Kidney glomerular epithelial cell (primary cell): ENCODE measurements at places on chromosomes 16 and 17.
A peak's percentile ranks its signal among the peaks of the same experiment; 100 is the strongest.

DNA sequence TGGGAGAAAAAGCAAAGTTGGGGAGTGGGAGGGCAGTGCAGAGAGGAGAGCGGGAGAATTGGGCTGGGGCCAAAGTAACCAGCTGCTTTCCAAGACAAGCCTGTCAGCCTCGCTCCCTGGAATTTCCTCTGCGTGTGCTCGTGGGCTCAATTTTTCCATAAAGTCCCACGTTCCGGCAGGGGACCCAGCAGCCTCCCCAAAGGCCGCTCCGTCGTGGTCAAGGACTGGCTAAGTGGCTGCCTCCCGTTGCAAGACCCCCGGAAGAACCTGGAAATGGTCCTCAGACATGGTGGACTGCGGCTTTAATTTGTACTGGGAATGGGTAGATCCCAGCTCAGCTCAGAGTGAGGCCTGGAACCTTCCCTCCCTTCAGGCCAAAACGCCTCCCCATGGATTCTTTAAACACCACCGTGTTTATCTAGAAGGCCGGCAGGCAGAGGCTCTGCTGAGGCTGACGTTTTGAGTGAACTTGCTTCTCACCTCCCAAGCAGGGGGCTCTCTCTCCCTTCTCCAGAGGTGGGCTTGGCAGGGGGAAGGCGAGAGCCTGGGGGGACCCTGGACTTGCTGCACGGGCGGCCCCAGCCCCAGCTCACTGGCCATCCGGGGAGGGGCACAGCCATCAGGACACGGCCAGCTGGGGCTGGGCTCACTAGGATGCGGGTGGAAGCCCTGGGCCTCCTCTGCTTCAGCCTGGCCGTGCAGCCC, 190.0 kb downstream of the C16orf95 start:
- no peak for DNase-seq

- DNase-seq, result peak; percentile 86
Observed at GRCh38 chr17:46742565-46743270, 75.8 kb downstream of the WNT3 start.

DNA sequence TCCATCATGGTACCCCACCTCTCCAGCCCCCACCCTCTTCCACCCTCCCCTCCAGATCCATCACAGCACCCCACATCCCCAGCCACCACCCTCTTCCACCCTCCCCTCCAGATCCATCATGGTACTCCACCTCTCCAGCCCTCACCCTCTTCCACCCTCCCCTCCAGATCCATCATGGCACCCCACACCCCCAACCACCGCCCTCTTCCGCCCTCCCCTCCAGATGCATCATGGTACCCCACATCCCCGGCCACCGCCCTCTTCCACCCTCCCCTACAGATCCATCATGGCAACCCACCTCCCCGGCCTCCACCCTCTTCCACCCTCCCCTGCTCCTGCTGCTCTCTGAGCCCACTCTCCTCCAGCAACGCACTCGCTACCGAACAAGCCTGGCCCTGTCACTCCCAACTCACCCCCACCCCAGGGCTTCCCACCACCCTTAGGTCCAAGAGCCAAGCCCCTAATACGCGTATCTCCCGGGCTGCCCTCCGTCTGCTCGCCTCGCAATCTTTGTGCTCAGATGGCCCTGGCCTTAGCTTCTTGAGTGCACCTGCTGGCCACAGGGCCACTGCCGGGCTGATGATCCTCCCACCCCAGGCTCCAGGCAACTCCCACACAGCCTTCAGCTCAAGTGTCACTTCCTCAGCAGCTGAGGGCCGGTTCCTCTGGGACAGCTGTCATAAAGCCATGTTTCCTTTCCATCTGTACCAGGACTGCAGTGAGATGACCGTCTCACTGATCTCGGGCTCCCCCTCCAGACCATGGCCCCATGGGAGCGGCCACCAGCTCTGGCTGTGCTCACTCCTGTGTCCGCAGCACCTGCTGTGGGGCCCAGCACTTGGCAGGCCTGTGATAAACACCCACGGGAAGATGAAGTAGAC, 25.5 kb downstream of the KDM8 start:
- DNase-seq, result no peak

DNA sequence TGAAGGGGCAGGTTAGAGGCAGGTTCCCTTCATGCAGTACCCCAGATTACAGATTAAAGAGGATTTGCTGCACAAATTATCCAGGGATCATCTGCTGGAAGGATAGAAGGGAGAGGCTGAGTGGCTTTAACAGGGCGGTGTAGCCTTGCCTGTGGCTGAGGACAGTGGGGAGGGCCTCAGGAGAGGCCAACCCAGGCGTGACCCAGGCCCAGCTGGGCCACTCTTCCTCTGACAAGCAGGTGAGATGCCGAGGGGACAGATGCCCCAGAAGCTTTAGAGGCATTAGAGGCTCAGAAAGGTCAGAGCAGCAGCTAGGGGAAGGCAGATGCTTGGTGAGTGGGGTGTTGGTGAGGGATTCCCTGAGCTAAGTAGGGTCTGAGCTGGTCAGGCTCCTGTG, 18.1 kb upstream of the MTMR4 start:
- no peak for DNase-seq

- DNase-seq, result no peak
Observed at GRCh38 chr17:82177761-82178498, 34.7 kb downstream of the CCDC57 start.

DNA sequence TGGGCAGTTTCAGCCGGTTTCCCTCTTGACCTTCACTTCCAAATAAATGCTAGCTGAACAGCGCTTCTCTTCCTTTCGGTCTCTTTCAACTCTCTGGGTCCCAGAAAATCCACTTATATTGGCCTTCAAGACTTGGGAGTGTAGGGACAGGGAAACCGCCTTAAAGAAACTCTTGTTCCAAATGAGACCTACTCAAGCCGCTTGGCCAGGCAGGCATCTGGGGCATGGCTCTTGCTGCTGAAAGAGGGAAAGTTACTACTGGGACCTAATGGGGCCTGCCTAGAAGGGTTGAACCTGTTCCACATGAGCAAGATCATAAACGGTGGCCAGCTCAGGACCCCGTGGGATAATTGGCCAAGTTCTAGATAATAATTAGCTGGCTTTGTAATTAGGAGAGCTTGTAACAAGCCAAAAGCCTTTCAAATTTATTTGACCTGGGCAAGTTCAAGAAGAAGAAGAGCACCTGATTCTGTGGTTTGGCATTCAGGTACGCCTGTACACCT, 13.2 kb downstream of the CDH1 start:
- no peak for DNase-seq

DNA sequence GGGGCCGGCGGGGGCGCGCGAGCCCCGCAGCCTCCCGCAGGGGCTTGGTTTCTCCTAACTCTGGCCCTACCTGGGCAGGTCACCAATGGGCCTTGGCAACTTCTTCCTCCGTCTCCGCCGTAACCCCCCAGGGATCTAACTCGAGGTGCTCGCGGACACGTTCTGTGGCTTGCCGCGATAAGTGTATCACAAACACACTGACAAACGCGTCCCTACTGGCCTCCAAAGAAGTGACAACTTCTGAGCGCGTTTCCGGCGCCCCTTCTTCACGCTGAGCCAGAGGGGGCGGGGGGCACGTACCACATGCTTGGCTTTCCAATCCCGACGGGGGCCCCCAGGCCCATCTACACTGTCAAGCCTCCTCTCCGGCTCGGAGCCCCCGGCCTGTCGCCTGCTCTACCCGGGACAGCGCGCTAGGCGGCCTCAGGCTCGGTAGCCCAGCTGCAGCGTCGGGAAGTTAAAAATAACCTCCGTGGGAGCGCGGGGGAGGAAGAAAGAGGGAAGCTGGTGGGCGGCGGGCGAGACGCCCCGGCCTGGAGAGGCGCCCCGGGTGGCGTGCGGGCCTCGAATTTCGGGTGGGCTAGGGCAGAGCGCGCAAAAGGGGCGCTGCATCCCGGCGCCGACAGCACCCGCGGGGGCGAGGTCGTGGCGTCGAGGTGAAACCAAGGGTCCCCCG, 725 bp upstream of the SPHK1 start:
- no peak for DNase-seq

- DNase-seq, result no peak
Observed at GRCh38 chr16:89080196-89080853, 13.3 kb upstream of the ACSF3 start.

DNA sequence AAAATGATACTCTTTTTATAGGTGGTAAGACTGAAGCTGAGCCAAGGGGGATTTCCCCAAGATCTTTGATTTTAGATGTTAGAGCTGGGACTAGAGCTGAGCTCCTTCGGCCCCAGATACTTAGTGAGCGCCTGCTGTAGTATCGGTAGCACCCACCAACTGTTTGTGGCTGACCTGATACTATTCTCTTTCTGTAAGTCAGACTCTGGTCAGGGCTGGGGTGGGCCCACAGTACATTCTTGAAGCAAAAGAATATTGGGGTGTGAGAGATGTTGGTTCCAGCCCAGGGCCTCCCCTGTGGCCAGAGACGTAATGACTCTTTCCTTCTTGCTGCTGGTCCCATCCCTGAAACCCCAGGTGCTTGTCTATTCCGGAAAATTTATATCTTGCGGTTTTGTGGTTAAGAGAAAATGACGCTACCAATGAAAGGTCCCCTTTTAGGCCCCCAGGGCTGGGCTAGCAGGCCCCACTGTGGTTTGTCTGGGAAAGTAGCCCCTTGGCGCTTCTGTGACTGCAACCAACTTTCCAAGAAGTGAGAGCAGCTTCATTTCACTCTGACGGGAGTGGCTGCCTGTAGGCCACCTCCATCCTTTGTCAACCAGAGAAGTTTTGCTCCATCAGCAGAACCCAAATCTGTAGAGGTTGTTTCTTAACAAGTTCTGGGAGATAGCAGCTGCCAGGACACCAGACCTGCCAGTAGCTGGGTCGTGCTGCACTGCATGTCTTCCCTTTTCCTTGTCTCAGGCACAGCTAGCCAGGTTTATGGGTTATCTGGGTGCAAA, 86.4 kb upstream of the LGALS9 start:
- DNase-seq, result no peak

- no peak for DNase-seq
Observed at GRCh38 chr17:49889500-49889899, 41.6 kb upstream of the TAC4 start.

DNA sequence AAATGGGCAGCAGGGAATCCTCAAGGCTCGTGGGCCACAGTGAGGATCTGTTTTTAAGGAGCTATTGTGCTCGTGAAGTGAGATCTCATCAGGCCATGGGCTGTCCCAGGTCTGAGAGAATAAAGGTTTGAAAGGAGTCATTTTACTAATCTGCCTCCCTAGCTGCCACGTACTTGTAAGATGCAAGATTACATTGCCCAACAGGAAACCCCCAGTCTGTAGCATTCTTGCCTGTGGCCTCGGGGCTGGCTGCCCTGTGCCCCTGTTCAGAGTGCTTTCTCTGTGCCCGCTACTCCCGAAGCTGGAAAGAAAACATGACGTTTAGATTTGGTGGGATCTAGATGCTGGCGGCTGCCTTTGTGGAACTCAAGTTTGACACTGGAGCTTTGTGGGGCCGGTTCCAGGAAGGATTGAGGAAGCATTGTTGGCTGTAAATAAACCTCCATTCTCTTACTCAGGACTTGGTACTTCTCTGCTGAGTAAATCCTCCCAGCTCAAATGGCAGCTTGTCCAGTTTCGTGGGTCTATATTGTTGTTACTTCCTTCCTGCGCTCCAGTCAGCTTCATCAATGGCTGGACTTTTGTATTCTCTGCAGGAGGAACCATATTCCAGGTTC, 21.2 kb downstream of the SAP30BP start:
- no peak for DNase-seq

DNA sequence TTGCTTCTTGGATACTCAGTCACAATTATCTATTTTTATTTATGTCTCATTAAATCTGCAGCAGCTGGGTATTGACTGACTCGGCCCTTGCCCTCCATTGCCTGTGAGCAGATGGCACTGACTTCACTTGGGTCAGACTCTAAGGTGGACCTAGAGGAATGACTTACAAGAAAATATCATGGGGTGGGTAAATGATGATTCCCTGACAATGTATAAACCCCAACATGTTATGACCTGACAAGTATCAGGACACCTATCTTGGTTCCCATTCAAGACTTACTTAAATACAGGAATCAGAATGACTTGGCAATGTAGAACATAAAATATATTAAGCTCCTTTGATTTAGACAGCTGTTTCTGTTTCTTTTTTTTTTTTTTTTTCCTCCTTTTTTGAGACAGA, 953.5 kb downstream of the CDH11 start:
- no peak for DNase-seq

DNA sequence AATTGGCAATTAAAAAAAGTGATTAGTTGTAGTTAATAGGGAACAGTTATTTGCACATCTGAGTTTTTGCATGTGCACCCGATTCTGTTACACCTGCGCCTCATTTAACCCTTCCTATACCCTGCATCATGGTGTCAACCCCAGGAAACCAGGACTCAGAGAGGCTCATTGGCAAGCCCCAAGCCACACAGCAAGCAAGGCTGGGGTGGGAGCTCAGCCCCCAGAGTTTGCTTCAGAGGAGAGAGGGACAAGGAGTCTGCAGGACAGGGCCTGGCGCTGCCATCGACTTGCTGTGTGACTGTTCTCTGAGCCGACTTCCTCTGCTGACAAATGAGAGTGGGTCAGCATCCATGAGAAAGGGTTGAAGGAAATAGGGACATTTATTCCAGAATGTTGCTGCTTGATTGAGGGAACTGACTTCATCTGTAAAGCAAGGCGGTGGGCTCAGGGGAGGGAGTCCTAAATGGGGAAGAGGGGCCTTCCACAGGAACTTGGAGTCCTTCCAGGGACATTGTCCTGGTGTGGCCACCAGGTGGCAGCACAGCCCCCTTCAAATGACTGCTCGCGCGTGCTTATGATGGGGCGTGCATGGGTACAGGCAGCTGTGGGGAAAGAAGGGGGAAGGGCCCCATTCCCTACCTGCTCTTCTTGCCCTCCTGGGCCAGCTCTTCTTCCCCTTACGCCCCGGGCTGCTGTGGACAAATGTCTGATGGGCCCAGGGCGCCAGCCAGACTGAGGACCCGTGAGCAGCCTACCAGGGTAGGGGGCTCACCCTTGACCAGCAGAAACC, 51.6 kb downstream of the NT5M start:
- peak; percentile 20 for DNase-seq

DNA sequence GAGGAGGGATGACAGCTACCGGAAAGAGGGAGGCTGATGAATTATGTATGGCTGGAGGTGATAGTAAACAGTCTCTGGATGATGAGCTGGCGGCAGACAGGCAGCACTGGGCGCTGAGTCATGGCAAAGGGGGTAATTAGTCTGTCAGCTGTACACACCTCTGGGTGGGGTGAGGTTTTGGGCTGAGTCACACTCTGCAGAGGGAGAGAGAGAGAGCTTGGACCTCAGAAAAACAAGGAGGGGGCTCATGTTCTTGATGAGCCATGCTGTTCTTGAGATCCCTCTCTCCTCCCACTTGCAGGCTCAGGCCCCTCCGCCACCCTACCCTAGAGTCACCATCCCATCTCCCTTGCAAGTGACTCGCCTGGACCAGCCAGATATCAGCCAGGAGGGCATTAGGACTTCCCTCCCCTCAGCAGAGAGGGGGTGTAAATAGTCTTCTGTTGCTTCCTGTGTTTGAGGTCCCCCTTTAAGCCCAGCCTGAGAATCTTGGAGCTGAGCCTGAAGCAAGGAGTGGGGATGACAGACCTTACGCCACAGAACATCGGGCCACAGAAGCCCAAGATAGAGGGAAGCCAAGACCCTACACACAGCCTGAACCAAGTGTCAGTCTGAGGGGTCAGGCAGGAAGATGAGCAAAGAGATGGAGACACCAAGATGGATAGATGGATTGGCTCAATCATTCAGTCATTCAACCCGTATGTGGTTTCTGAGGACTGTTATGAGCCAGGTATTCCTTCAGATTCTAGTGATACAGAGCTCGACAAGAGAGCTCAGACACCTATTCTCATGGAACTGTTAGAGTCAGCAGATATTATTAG, 383.2 kb upstream of the CCL2 start:
- DNase-seq, result peak; percentile 81
